ENCODE measurements at places on chromosomes 12 and 14.

DNA sequence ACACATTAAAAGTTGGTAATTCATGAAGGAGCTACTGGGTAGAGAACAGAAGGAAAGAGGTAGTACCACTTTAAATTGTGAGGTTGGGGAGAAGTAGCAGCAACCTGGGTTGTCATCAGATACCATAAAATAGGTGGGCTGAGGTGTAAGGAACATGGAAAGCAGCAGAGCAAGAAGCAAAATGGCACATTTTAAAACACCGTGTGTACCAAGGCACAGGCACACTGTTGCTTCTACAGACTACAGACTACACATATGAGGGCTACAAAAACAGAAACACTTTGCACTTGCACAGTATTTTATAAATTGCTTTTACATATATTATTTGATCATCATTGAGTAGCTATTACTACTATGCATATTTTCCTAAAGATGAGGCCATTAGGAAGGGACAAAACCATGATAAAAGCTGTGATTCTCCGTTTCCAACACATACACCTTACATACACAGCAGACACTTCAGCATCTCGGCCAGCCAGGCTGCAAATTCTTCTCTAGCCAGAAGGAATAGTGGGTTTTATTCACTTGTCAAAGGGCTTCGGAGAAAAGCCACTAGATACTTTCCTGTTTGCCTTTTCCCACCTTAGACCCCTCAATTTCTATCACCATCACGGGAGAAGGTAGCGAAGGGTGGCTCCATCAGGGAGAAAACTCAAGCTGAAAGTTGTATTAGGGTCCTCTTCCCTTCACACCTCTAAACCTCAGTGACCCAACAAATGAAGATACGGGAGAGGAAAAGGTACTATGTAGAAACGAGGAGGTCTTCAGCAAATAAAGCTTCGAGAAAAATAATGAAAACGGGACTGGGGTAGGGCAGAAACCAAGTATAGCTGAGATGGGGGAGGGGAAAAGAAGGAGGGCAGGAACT, 1.6 kb downstream of the PYM1 start:
- no peak for DNase-seq

DNA sequence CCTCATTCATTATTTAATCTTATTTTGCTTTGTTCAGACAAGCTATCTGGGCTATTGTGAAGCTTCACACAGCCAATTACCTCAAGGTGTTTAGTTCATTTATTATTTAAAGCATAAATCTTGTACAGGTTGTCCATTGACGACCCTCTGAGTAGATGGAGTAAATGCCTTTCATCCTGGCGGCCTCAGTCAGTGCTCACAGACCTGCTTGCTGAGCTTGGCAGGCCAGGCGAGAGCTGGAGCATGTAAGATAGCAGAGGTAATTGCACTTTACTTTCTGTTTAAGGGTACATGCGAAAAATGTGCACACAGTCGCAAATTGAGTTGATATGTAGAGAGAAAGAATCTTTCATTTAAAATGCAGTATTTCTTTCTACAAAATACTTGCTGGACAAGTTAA, 224.4 kb downstream of the NPAS3 start:
- no peak for DNase-seq

DNA sequence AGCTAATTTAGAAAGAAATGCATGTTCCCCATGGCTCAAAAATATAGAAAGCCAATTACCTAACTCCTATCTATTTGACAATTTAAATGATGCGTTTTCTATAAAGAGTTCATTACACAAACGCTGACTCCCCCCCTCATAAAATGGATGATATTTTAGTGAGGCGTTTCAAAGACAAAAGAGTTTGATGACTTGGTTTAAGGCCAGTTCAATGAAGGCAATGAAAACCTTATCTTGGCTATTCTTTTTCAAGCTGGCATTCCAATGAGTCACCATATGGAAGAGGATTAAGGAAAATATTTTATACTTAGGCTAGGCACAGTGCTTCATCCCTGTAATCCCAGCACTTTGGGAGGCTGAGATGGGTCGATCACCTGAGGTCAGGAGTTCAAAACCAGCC, 62.7 kb downstream of the HMGA2 start:
- no peak for DNase-seq

GRCh38 chr12:124501112-124501561, 66.3 kb downstream of the NCOR2 start:
- DNase-seq: no peak

DNA sequence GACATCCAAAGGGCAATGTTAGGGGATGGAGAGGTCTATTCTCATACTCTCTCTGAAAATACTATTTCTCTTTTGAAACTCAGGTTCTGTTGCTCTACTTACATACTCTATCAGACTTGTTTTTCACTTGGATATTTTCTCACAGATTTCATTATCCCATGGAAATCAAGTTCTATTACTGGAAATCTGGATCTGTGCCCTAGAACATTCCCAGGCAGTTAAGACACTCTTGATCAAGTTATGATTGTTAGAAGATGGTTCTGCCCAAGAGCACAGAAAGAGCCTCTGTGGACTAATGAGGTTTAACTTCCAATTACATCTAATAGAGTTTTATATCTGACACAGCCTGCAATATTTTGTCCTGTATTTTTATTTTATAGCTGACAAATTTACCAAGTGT, 591.0 kb upstream of the ATP2B1 start:
- no peak for DNase-seq

Measured in right hindlimb (tissue), 1 donor.